Stimulated activated naive CD8-positive, alpha-beta T cell treated with anti-CD3 and anti-CD28 coated beads, Interleukin-15, Interleukin-2, amounts not matched to agents 100 U/mL and 50 U/mL, for 24 hours (primary cell): ENCODE measurements at places on chromosomes 1 and 21.
A peak's percentile ranks its signal among the peaks of the same experiment; 100 is the strongest.

DNA sequence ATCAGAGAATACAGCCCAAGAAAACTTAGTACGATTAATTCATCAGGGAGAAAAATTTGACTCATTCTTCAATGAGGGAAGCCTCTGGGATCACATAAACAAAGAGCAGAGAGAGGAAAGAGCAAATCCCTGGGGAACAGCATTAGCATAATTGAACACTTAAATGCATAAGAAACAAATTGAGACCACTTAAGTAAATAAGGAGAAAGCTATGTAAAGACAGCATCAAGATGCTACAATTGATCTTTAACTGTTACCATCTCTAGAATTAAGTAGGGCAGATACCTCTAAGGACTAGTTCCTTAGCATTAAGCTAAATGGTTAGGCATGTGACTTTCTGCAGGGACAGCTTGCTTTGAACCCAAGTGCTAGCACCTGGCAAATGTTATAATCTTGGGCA is 265.1 kb upstream of the NEGR1 start:
- no peak for DNase-seq

DNA sequence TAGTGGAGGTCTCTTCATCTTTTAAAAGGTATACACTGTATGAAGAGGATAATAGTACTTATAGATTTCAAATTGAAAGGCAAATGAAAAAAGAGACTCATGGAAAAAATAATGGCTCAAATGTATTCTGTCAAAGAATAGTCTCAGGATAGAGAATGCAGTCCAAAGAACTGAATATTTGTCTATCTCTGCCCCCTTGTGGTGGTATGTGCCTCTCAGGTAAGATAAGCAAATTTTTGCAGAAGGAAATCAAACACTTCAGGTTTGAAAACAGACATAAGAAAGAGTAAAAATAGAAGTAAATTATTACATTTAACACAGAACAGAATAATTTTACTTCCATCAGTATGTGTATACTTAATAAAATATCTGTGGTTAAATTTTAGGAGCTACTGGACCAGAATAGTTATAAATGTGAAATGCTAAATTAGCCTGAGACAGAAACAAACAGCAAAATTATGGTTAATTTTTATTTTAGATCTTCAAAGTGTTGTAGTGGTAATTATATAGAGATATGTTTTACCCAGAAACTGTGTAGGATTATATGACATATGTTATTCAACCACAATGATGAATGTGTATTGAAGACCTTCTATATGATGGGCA is 164.4 kb upstream of the PALMD start:
- peak; percentile 14 for DNase-seq

- no peak for DNase-seq
These were observed 807.1 kb downstream of the USP25 start for GRCh38 chr21:16536643-16537434.

- DNase-seq: no peak
These were observed 64.0 kb upstream of the RUNX1 start for GRCh38 chr21:35113064-35113463.

DNA sequence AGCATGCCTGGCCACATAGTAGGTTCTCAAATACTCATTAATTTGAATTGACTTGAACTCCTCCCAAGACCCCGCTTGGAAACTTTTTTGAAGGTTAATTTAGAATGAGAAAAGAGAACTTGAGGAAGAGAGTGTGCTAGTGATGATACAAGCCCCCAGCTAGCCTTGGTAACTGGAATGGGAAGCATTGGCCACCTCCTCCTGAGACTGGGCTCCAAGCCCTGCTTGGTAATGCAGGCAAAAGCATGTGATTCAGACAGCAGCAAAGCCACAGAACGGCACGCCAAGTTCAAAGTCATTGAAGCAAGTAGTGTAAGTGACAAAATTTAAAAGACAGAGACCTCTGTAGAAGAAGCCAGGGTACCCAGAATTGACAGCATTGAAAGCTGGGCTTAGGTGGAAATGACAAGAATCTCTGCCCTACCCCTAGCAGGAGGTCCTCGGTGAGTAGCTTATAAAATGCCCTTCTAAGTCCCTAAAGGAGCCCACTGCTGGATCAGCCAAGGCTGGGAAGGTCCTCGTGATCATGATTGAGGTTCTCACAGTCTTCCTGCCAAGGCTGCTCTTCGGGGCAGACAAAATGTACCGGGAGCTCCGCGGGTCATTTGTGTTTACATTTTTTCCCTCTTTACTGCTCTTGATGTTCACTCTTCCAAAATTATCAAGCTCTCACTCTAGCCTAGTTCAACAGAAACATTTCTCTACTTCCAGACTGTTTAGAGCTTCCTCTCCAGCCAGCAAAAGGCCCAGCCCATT is 99.4 kb downstream of the TSEN15 start:
- no peak for DNase-seq

DNA sequence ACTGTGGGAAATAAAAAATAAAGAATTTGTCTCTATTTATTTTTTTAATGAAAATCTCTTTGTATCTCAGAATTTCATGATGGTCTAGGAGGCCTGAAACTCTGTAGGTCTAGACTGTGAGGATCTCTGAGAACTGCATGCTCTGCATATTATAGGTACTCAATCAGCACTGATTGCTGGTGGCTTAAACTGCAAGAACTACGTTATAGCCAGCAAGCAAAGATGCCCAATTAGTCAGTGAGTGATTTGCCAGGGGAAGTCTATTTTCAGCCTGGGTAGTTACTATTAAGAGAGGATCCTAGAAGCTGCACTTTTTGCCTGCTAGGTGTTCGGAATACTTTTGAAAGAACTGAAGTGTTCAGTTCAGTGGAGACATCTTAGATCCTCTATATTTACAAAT is 87.4 kb downstream of the GPR52 start:
- no peak for DNase-seq

- DNase-seq: no peak
These were observed 46.4 kb downstream of the DDX20 start for GRCh38 chr1:111802110-111802509.

GRCh38 chr1:67874501-67875111 is 41.3 kb upstream of the GNG12 start:
- DNase-seq: no peak

DNA sequence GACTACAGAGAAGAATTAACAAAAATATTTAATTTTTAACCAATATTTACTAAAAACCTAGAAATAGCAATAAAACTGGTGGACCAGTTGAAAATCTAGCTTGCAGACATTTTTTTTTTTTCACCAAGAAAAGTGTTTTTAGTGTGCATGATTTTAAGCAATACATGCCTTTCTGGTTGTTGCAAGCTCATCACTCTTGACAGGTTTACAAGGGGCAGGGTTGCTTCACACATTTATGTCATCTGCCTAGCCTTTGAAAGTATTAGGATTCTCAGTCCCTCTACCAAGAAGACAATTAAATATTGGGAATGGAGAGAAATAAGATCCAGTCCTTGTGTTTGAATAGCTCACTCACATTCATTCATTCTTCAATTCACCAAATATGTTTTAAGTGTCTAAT is 53.8 kb upstream of the LYPLAL1 start:
- no peak for DNase-seq

DNA sequence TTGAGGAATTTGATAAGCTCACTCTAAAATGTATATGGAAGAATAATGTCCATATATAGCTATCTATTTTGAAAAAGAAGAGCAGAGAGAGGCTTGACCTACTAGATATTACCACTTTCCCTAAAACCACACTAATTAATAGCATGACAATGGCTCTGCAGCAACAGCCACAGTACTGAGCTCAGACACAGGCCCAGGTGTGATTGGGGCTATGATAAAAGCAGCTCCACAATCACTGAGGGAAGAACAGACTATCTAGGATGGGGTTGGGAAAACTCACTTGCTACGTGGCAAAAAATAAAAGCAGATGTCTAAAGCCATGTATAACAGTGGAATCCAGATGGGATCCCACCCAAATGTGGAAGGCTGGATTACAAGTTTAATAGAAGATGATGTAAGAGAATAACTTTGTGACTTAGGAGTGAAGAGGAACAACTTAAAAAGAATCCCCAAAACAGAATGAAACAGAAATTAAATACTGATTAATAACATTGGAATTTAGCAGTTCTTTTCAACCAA is 80.8 kb upstream of the RAB4A start:
- no peak for DNase-seq

- DNase-seq: no peak
These were observed 5.5 kb upstream of the SMG7 start for GRCh38 chr1:183466781-183467180.

- no peak for DNase-seq
These were observed 123.4 kb downstream of the POU2F1 start for GRCh38 chr1:167344112-167344511.

- no peak for DNase-seq
These were observed 21.5 kb downstream of the ABCB10 start for GRCh38 chr1:229536982-229537381.
